ENCODE measurements at places on chromosomes 5 and 9. TPM values are rescaled to one million over a fixed set of nuclear protein-coding genes. Genes with fewer than 3 reads are reported as not detected.

- no peak for DNase-seq
Measured at GRCh38 chr9:1580215-1580614, 434.9 kb upstream of the SMARCA2 start.

GRCh38 chr9:91177661-91178280 lies 183.9 kb downstream of the AUH start:
- DNase-seq, result peak; percentile 10

DNA sequence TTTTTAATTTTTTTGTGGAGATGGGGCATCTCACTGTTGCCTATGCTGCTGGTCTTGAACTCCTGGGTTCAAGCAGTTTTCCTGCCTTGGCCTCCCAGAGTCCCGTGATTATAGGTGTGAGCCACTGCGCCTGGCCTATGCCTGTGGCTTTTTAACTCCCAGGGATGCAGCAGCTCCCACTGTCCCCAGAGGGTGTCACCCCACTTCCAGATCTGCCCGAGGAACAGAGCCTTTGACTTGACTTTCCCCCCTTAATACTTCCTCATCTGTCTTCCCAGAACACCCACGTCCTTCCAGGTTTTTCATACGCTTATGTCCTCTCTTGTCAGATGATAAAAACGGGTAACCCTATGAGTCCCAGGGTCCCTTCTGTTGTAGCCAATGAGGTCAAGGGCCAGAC lies 7.6 kb upstream of the PRRC2B start:
- no peak for DNase-seq

- no peak for DNase-seq
Measured at GRCh38 chr5:154813158-154813557, 37.2 kb downstream of the FAXDC2 start.

GRCh38 chr5:174355208-174355612 lies 309.7 kb downstream of the NSG2 start:
- DNase-seq, result no peak

- DNase-seq, result no peak
Measured at GRCh38 chr9:19188771-19189170, 41.7 kb upstream of the DENND4C start.

DNA sequence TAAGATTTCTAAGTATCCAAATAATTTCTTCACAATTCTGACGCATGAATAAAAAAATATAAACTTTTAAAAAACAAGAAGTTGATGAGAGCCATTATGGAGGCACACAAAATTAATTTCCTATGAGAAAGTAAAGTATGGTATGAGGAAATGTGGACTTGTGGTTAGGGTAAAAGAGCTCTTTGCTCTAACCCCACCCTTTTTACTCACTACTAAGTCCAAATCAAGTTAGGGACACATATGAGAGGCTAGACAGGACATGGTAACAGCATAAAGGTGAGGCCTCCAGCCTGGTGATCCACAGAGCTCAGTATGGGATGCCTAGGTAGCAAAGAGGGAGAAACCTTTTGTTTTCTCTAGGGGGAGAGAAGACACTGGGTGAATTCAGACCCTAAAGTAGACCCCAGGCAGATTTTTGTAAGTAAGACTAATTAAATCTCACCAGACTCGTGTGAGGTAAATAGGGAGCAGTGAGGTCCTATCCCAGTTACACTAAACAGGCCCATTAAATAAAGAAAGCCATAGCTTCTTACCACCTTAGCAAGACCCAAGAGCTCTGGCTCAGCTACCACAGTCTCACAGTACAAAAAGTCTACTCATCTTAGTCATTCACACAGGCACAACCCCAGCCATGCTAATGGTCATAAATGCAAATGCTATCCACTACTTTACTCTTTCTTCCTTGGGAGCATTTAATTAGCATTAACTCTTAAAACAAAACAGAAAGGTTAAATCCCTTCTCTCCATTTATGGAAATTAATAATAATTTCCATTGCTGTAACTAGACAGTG lies 42.6 kb downstream of the MLLT3 start:
- DNase-seq, result no peak

GRCh38 chr9:108854094-108854493 lies 1.7 kb downstream of the ACTL7B start:
- DNase-seq, result no peak

DNA sequence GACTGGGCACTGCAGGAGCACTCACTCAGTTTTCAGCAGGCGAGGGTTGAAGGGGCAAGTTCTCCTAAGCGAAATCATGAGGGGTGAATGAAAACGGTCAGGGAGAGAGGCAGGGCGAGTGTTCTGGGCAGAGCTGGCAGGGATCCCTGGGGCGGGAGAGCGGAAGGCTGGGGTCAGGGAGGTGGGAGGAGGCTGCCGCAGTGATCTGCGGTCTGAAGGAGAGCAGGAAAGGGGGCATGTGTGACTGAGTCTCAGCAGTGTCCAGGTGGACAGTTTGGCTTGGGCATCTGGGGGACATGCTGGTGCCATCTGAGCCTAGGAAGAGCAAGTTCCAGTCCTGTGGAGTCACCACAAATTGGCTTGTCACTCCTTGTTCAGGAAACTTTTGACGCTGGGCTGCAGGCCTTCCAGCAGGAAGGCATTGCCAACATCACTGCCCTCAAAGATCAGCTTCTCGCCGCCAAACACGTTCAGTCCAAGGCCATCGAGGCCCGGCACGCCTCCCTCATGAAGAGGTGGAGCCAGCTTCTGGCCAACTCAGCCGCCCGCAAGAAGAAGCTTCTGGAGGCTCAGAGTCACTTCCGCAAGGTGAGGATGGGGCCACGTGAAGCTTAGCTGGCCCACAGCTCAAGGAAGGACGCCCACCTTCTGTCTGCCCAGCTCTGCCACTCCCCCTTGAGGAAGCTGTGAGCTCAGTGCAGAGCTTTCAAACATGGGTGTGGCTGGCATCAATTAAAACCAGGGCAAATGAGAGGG lies 31.1 kb downstream of the DYNC2I2 start:
- DNase-seq, result no peak

GRCh38 chr5:73233461-73234203 lies 60.6 kb downstream of the TMEM174 start:
- no peak for DNase-seq

DNA sequence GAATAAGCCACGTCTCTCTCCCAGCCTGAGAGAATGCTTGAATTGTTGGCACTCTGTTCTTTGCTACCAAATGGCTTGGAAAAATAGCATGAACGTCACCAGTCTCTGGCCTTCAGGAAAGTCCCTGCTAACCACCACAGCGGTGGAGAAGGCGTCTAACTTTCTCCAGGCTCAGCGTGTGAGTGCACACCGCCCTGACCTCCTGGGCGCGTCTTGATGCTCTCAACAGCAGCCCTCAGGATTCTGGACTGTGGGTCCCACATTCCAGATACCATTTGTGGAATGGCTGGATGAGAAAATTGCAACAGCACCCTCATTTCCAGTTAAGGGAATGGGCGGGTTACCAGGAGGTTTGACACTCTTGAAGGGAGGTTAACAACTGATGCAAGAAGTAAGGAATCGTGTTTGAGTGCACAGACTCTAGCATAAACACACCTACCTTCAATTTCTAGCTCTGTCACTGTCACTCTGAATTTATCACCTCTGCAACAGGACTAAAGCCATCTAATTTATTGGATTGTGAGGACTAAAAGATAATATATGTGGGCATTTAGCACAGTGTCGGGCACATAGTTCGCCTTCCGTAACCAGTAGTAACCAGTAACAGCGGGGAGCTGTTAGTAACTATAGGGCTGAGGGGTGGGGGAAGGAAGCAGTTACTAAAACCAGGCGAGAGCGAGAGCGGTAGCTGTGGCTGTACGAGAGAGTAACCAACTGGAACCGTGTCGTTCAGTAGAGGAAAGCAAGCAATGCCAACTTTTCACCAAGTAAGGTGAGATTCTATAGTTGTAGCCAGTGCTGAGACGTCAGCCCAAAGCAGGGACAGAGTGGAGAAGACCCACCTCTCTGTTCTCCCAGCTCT lies 807 bp upstream of the PLGRKT start:
- DNase-seq, result peak; percentile 39

DNA sequence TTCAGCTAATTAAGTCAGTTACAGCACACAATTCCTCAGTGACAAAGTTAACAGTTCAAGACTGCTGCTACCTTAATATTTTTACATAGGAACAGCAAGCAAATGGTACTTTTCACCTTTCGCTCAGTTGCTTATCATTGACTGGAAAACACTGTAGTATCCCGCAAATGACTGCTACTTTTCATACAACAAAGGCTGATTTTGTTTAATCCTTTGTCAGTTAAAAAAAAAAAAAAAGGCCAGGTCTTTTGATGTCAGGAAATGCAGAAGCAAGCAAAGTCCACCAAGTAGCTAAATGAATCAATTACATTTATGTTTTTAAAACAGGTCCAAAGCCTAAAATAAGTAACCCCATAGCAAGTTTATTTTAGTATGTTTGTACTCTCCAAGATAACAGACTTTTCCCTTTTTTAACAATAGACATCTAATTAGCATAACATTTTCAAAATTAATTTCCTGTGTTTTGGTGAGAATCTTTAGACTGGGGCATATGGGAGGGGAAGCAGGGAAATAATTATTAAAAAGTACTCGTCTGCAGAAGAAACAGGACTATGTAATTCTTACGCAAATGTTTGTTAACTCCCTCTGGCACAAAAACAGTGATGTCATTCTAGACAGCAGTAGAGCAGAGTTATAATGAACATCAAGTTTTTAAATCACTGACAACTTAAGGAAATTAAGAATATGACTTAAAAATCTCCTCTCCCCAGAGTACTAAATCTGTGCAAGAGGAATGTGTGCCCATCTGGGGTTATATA lies 9.6 kb downstream of the PFDN1 start:
- DNase-seq, result no peak

DNA sequence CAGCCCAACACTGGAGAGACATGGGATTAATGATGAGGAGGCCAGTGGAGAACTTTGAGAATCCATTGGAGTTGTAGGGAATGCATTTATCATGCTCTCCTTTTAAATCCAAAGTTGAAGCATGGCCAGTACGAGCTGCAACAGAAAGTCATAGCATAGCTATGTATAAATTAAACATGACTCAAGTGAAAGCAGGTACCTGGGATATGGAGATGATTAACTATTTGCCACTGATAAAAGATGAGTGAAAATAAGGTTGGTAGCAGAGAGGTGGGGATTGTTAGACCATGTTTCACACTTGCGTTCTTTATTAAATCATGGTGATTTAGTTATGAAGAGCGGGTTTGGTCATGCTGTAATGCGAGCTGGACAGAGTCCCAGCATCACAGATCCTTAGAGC lies 189.6 kb downstream of the ARHGEF28 start:
- no peak for DNase-seq

GRCh38 chr9:106921341-106921899 lies 58.5 kb downstream of the ZNF462 start:
- peak; percentile 45 for DNase-seq

DNA sequence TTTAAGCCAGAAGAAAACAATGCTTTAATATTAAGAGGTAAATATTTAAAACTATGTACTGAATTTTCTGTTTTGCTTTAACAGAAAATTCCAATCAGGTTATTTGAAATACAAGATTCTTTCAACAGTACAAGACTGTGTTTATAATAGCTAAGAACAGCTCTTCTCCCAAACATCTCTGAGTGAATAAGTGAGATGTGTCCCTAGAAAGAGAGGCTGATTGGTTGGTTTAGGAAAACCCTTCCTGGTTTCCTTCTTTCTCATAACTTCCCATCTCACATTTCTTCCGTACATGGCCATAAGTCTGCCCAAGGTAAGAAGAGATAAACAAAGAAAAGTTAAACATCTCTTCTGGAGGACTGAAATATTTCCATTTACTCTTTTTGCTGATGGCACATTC lies 145.9 kb downstream of the FANCC start:
- no peak for DNase-seq

- DNase-seq, result no peak
Measured at GRCh38 chr5:38757451-38758245, 88.2 kb upstream of the OSMR start.

GRCh38 chr9:101792475-101792874 lies 54.0 kb upstream of the GRIN3A start:
- DNase-seq, result no peak

- no peak for DNase-seq
Measured at GRCh38 chr5:158139161-158139560, 280.2 kb upstream of the CLINT1 start.

GRCh38 chr5:17143335-17143734 lies 74.1 kb upstream of the BASP1 start:
- DNase-seq, result no peak

GRCh38 chr5:171706736-171707441 lies 78.7 kb upstream of the SMIM23 start:
- DNase-seq, result no peak

- DNase-seq, result no peak
Measured at GRCh38 chr5:171861381-171861780, 75.8 kb downstream of the SMIM23 start.

- DNase-seq, result peak; percentile 43
Measured at GRCh38 chr5:163473635-163474243, 13.3 kb downstream of the HMMR start.

GRCh38 chr5:128082551-128083032 lies 974 bp upstream of the SLC12A2 start:
- DNase-seq, result no peak

GRCh38 chr5:124401476-124402143 lies 344.8 kb downstream of the ZNF608 start:
- DNase-seq, result no peak

GRCh38 chr5:166551384-166551783 lies 1740.1 kb upstream of the WWC1 start:
- DNase-seq, result no peak

- DNase-seq, result no peak
Measured at GRCh38 chr5:127647361-127647958, 1.4 kb upstream of the CTXN3 start.

- DNase-seq, result no peak
Measured at GRCh38 chr5:134965271-134965825, 2.4 kb upstream of the CATSPER3 start.

- DNase-seq, result no peak
Measured at GRCh38 chr9:114503522-114504340, 1.5 kb downstream of the WHRN start.

GRCh38 chr9:79570448-79571308 lies 1.1 kb upstream of the TLE4 start:
- DNase-seq, result peak; percentile 69

DNA sequence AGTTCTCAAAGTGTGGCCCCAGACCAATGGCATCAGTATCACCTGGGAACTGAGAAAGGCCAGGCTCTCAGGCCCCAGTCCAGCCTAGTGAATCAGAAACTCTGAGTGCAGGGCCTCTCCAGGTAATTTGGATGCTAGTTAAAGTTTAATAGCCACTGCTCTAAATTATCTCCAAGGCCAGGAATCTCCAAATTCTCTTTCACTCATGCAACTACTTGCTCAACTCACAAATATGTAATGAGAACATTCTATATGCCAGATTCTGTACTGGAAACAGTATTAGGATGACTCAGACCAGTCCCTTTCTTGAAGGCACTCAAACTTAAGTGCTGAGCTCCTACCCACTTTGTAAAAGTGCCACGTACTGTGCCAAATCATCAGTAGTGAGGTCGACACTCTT lies 84.6 kb downstream of the PAPPA start:
- no peak for DNase-seq

Gene PLAC8L1
- polyA plus RNA-seq, result not detected

Gene IFNK
- polyA plus RNA-seq, result not detected

Gene SPINK5
- not detected for polyA plus RNA-seq

Gene IL31RA
- not detected for polyA plus RNA-seq

Gene CCL27
- polyA plus RNA-seq, result not detected

Gene LCN15
- not detected for polyA plus RNA-seq

Gene IRGM
- polyA plus RNA-seq, result 0.43 TPM

Gene NDUFAF2
- polyA plus RNA-seq, result 38.6 TPM

Gene CACNA1B
- not detected for polyA plus RNA-seq

Gene IL7R
- polyA plus RNA-seq, result 661 TPM

Gene HSPA5
- polyA plus RNA-seq, result 162 TPM

Gene PTTG1
- polyA plus RNA-seq, result 18.9 TPM

Gene IL5
- polyA plus RNA-seq, result not detected

Gene EFCAB9
- polyA plus RNA-seq, result not detected

Gene FIBCD1
- not detected for polyA plus RNA-seq

Measured in naive thymus-derived CD8-positive, alpha-beta T cell (primary cell).